ENCODE measurements at places on chromosomes 5 and 9.

- no peak for DNase-seq
These were observed at the start of gene NR2F1-AS1 for GRCh38 chr5:93580927-93581445. Gene NR2F1-AS1, minus strand, starts transcription at chr5:93581219.

GRCh38 chr5:58335518-58335917, 124.4 kb downstream of the PLK2 start:
- no peak for DNase-seq

DNA sequence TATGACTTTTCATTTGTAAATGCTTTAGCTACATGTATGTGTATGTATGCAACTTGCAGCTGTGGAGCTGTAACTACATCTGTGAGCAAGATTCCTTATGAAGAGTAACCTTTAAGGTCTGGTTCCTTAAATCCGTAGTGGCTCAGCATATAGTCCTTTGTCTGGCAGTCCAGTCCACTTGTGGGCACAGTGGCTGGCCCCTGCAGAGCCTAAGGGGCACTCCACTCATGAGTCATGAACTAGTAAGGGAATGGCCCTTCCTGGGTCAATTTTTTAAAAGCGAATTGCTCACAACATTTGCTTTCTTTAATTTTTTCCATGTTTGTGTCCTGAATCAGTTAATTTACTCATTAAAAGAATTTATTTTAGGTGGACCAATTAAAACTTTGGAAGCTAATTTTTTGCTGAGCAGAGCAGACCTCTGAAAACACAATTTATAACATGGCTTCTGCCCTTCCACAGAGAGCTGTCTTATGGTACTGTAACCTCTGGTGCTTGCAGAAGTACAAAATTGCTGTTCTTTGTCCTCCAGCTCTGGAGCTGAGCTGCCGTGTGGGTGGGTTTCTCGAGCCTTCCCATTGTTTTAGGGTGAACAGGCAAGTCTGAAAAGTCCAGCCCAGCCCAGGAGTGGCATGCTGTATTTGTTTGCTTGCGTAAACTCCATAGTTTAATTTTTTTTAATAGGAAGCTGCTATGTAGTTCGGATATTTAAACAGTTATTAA, 110.1 kb downstream of the MVB12B start:
- no peak for DNase-seq

DNA sequence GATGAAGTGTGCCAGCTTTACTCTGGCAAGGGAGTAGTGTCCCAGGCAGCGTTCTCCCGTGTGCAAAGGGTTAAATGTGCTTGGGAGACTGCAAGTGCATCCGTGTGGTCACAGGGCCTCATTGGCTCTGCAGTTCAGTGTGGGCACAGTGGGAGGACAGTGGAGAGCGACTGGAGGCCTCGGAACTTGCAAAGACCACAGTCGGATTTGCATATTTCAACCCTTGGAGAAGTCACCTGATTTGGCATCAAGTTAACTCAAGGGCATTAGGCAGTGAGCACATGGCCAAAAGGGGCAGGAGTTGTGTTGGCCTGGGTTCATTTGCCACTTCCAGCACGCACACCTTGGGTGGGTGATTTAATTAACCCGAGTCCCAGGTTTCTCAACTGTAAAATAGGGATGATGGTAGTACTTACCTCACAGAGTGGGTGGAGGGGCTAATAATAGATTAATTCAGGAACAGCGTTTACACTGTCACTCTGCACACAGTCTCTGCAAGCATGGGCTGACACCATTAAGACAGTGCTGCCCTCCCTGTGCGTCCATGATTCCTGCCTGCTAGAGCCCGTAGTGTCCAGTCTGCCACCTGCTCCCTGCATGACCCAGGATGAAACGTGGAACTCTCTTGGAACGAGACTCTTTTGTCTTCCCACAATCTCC, 22.7 kb downstream of the JADE2 start:
- DNase-seq: no peak

DNA sequence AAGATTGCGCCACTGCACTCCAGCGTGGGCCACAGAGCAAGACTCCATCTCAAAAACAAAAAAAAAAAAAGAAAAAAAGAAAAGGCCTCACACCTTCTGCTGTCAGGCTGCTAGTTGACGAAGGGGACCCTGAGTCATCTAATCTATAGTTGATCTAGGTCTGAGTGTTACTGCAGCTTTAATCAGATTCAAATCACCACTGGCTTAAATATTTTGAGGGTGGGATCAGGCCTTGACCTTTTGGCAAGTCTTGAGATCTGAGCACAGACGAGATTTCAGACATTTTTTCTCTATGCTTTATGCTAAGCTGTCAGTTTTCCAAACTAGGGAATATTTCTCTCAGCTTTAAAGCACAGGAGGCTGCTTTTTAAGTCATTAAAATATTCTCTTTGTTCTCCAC, 240.9 kb downstream of the GLIS3 start:
- no peak for DNase-seq
